Astrocyte of the cerebellum (primary cell): ENCODE measurements at places on chromosomes 5 and 9.

DNA sequence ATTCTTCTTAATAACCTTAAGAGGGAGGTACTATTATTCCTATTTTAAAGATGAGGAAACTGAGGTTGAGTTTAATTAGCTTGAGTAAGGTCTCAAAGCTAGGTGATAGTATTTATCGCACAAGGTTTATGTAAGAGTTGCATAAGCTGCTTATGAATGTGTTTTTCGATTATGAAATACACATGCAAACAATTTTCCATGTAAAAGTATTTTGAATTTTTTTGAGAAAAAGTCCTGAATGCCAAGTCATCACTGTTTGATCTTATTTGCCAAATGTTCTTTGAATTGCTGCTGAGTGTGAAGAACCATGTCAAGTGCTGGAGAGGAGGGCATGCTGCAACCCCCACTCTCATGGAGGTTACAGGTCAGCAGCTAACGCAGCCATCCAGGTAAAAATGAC is 174.4 kb downstream of the CARTPT start:
- DNase-seq: no peak

DNA sequence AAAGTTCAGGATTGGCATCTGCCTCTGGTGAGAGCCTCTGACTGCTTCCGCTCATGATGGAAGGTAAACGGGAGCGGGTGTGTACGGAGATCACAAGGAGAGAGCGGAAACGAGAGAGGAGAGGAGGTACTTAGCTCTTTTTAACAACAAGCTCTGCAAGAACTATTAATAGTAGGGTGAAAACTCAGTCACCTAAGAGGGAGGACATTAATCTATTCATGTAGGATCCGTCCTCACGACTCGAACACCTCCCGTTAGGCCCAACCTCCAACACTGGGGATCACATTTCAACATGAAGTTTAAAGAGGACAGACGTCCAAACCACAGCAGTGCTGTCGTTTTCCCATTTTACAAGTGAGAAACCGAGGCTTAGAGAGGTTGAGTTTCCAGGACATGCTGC is 173.7 kb downstream of the SLC28A3 start:
- no peak for DNase-seq

GRCh38 chr5:124061663-124062062 is 549.7 kb downstream of the CSNK1G3 start:
- DNase-seq: peak; percentile 77

DNA sequence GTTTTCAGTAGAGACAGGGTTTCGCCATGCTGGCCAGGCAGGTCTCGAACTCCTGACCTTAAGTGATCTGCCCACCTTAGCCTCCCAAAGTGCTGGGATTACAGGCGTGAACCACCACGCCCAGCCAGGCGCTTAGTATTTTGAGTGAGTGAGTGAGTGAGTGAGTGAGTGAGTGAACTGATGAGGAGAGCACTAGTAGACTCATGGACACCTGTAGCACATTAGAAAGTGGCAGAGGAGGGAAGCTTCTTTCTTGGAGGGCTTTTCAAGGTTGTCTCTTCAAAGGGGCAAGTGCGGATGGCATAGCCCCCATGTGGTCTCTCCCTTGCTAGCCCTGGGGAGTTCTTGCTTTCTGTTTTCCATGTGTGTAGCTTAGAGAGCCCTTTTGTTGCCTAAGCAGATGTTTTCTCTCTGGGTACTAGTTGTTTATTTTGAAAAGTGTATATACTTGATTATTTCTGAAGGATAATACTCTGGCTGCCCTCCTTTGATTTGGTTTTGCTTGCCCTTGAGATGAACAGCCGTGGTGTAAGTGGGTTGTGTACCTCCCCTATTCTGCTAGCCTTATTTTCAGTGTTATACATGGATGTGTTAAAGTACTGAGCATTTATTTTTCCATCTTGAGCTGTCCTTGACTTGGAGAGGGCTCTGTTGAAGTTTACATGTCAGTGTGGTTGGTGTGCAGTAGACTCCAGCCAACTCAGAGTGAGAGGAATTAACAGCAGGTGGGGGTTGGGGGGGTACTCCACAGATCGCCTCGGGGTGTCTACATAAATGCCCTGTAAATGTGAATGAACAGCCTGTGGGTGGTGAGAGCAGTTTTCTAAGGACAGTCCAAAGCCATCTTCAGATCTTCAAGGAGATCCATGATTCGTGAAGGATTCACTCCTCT is 35.5 kb downstream of the PRRC2B start:
- no peak for DNase-seq

GRCh38 chr5:133843911-133844310 is 124.5 kb downstream of the C5orf15 start:
- no peak for DNase-seq

GRCh38 chr9:94639061-94639998 is at the start of gene FBP1:
TSS of gene FBP1 (minus strand) at chr9:94639518. CDS start at chr9:94639310, 208 bp downstream.
- DNase-seq: no peak

GRCh38 chr5:166358127-166358830 is 1933.2 kb upstream of the WWC1 start:
- DNase-seq: no peak

- DNase-seq: no peak
These were observed 19.3 kb downstream of the PGGT1B start for GRCh38 chr5:115243412-115243811.

GRCh38 chr9:122128007-122128968 is 31.3 kb downstream of the NDUFA8 start:
- no peak for DNase-seq

- no peak for DNase-seq
These were observed 106.1 kb upstream of the SLC44A1 start for GRCh38 chr9:105138306-105138801.

GRCh38 chr5:170348137-170348633 is 41.0 kb downstream of the KCNMB1 start:
- DNase-seq: no peak

- no peak for DNase-seq
These were observed 36.7 kb upstream of the HMHB1 start for GRCh38 chr5:143775258-143775657.

DNA sequence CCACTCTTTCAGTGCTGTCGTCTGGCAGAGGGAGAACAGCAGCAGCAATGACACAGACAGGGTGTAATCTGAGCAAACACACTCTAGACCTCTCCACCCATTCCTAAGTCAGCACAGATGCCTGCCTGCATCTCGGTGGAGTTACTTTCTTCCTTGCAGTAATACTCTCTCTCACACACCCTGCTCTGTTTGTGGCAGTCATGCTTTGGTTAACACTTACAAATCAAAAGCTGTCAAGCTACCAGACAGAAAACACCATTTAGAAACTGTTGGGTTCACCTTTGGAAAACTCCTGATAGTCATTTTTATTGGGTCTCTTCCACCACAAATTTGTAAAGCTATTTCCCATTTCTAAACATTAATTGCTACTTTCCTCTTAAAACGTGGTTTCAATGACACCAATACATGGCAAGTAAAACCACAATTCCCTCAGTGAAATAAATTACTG is 27.3 kb downstream of the LHFPL2 start:
- no peak for DNase-seq

DNA sequence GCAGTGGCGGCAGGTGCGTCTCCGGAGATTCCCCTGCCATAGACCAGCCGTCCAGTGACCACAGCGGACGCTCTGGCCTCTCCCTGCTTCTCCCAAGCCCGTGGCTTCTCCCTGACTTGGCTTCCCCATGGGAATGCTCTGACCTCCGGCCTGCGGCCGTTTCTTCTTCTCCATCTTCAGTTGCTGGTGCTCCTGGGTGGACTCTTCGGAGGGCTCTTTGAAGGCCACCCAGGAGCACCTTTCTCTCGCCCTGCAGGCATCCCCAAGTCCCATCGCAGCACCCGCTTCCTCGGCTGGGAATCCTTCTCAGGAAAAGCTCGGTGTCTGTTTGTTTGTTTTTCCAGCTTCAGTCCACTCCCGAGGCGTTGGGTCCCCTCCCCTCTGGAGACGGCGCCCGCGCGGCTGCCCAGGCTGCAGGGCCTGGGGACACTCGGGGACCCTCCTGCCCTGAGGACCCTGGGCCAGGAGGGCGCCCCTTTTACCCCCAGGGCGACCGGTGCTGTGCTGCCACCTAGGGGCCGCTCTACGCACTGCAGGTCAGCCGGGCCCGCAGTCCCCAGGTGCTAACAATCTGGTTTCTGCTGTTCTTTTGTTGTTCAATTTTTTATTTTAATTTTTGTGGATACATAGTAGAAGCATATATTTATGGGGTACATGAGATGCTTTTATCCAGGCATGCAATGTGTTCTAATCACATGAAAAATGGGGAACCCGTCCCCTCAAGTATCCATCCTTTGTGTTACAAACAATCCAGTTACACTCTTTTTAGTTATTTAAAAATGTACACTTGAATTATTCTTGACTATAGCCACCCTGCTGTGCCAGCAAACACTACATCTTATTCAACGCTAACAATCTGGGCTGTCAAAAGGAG is 197.9 kb upstream of the ADAMTS16 start:
- no peak for DNase-seq

DNA sequence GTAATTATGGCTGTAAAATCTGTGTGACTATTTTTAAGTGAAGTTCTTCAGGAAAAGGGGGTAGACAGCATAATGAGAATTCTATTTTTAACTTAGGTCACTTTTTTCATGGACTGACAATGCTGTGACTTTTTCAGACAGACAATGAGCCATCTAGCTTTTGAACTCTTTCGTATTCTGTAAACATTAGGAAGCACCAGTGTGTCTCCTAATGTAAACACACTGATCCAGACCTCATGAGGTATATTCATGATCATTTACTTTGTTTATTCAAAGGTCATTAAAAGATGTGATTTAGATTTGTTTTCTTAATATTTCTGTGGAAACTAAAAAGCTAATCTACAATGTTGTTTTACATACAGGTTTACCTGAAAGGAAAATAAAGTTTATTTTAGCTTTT is 352.6 kb downstream of the ADGRV1 start:
- DNase-seq: no peak

- no peak for DNase-seq
These were observed 8.0 kb downstream of the MTAP start for GRCh38 chr9:21810388-21810787.

DNA sequence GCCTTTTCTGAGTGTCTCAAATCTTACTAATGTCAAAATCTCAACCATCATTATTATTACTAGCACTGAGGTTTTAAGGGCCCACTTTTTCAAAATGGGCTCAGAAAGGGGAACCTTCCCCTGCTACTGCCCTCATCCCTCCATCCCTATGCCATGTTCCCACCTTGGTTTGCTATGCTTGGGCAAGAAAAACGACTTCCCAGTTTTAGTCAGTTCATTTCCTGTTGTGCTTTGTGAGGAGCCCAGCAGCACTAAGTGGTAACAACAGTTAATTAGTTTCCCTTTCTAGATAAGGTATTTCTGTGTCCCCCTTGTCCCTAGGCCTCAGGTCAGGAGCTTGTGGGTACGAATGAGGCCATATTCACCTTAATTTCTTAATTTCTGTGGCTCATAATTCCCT is 595.2 kb downstream of the RAB3C start:
- no peak for DNase-seq

DNA sequence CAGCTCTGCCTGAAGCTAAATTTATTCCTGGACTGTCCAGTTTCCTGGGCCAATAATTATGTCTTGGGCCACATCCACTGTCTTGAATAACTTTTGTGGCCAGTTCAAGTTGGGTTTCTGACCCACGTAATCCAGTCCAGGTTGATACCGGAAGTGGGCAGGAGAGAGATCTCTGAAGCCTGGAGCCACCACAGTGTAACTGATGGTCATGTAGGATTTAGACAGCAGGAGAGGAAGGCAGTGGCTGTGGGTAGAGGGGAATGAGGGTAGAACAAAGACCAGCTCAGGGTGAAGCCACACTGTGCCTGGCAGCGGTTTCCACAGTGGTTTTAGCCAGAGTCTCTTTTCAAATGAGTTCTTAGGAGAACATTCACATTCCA is 30.2 kb downstream of the SH3PXD2B start:
- peak; percentile 85 for DNase-seq

GRCh38 chr5:110055302-110055701 is 365.6 kb downstream of the MAN2A1 start:
- DNase-seq: peak; percentile 35

GRCh38 chr5:161064297-161064696 is 212.3 kb upstream of the ATP10B start:
- DNase-seq: no peak

- DNase-seq: no peak
These were observed 88.0 kb downstream of the FNBP1 start for GRCh38 chr9:129954868-129955550.

DNA sequence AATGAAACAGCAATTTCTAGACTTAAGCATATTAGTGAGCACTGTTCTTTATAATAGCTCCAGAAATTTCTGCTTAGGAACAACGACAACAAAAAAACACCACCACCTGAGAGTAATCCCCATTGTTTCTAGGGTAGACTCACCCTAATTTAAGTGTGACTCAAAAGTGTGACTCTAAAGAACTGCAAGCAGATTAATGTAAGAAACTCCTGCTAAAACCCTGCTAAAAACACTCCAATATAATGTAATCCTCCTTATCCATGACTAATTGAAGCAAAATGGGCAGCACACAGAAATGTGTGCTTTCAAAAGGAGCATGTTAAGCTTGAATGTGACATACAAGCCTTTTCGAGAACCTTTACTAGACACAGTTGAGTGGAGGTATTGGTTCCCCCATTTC is 296.0 kb downstream of the EPB41L4A start:
- DNase-seq: no peak

GRCh38 chr5:110977915-110978314 is 93.6 kb upstream of the TSLP start:
- no peak for DNase-seq

DNA sequence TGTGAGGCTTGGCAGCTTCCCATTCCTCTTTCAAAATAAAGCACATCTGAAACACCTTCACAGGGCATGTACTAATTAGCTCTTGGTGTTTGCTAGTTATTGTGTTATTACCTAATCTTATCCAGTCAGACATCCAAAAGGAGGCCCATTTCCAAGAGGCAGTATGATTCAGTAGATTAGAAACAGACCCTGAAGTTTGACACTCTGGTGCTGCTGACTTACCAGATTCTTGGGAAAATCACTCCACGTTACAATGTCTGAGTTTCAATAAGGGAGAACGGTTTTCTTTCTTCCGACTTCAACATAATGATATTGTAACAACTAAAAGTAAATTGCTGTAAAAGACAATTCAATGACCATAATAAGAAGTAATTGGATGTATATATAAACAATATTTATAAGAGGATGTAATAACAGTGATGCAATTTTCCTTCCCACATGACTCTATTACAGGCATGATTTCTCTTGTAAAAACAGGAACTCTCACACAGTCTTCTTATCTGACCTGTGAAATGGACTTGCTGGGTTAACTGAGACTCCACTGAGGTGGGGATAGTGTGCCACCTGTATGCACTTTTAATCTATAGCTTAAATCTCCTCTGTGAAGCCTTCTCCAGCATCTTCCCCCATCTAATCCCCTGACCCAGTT is 181.3 kb upstream of the ELL2 start:
- DNase-seq: no peak

- no peak for DNase-seq
These were observed 37.6 kb upstream of the STX17 start for GRCh38 chr9:99868845-99869244.

GRCh38 chr9:129411501-129412175 is 209.3 kb downstream of the C9orf50 start:
- DNase-seq: no peak

GRCh38 chr5:112154940-112155686 is 264.0 kb downstream of the EPB41L4A start:
- DNase-seq: no peak

DNA sequence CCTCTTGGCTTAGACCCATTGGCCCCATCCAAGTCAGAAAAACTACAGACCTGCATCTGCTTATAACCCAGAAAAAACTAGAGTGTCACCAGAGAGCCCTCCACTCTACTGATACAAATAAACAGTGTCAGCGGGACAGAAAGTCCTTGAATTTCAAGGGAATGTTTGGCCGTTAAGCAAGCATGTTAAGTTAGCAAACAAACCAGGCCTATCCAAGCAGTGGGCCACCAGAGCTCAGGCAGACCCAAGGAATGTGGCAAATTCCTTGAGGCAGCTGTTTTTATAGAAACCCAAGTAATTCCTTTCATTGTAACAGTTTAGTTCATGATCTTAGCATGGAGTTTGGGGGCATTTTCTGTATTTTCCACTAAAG is 70.9 kb downstream of the PRLR start:
- DNase-seq: no peak
